Regular cardiac myocyte (primary cell): ENCODE measurements at places on chromosomes 12 and 14. TPM values are rescaled to one million over a fixed set of nuclear protein-coding genes. Genes with fewer than 3 reads are reported as not detected.

The SLC24A4 gene
- not detected in 2 replicates for total RNA-seq

The PTPRQ gene
- total RNA-seq: 0.38 and 0.56 TPM in 2 replicates

The IAPP gene
- 0.96 TPM in 1 of 2 replicates, not detected in the other for total RNA-seq

The NPFF gene
- total RNA-seq: not detected in 2 replicates

The EMP1 gene
- 46.8 and 150 TPM in 2 replicates for total RNA-seq

The LGR5 gene
- 0.58 and 1.7 TPM in 2 replicates for total RNA-seq

The DTX1 gene
- total RNA-seq: under 0.01 and 0.28 TPM in 2 replicates

The ALG10 gene
- total RNA-seq: 4.2 and 11.3 TPM in 2 replicates

The AGAP2 gene
- 0.19 and 0.28 TPM in 2 replicates for total RNA-seq

The PARPBP gene
- total RNA-seq: 5.6 and 18.0 TPM in 2 replicates

The EGLN3 gene
- 0.19 and 7.0 TPM in 2 replicates for total RNA-seq

The PPFIA2 gene
- total RNA-seq: 0.85 and 0.96 TPM in 2 replicates

The NRL gene
- 0.56 and 0.77 TPM in 2 replicates for total RNA-seq

The VSX2 gene
- not detected in 2 replicates for total RNA-seq

The HEATR5A gene
- 56.7 and 73.9 TPM in 2 replicates for total RNA-seq

The KRT86 gene
- 0.19 and 0.85 TPM in 2 replicates for total RNA-seq
